ENCODE measurements at places on chromosomes 6 and 20.

DNA sequence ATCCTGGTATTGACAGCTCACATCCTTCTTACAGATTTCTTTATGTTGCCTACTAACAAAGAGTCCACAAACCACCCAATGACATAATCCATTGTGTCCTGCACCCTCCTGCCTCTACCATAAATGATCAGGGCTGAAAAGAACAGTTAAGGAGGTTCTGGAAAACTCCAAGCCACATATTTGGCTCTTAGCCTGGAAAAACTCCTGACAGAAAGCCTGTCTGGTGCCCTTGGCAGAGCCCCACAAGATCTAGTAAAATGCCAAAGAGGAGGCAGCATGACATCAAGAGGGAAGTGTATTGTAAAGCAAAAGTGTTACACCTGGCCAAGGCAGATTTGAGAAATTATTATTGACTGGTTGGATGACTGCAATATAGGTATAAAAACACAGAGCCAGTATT, 126.4 kb upstream of the VGLL2 start:
- DNase-seq = no peak

DNA sequence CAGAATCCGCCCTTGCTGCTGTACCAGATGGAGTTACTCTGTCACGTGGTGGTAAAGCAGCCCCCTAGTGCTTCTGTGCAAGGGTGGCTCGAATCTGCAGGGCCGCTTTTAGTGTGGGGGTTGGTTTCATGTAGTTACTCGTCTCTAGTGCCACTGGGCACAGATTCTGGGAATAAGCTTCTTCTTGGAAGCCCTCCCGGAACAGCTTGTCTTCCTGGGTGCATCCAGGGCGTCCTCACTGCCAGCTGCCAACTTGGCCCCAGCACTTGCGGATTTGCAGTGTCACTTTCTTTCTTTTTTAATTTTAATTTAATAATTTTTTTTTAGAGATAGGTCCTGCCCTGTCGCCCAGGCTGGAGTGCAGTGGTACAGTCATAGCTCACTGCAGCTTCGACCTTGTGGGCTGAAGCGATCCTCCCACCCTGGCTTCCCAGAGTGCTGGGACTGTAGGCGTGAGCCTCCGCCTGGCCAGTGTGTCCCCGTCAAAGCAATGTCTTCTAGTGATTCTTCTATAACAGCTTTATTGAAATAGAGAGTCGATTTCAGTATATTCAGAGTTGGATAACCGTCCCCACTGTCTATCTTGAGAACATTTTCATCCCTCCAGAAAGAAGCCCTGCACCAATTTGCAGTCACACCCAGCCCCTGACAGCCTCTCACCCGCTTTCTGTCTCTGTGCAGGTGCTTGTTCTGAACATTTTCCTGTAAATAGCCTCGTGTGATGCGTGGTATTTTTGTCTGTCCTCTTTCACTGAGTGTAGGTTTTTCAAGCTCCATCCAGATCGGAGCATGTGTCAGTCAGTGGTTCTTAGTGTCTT, 25.9 kb downstream of the PYGB start:
- DNase-seq = peak; percentile 23

GRCh38 chr6:132713352-132714134, at the start of gene VNN1:
TSS of gene VNN1 (minus strand) at chr6:132714055. CDS start at chr6:132714035, 20 bp downstream.
- DNase-seq = no peak

DNA sequence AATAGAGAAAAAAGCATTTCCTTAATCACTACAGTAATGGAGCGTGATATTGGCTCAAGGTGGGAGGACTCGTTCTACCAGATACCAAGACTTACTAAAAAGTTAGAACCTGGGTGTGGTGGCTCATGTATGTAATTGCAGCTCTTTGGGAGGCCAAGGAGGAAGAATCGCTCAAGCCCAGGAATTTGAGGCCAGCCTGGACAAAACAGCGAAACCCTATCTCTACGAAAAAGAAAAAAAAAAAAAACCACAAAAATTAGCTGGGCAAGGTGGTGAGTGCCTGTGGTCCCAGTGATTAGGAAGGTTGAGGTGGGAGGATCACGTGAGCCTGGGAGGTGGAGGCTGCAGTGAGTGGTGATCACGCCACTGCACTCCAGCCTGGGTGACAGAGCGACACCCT, 24.0 kb upstream of the ATRN start:
- DNase-seq = no peak

GRCh38 chr20:21510414-21511384, 3.2 kb downstream of the NKX2-2 start:
- peak; percentile 79 for DNase-seq

GRCh38 chr6:108778421-108779186, 69.6 kb upstream of the ARMC2 start:
- DNase-seq = peak; percentile 52

- no peak for DNase-seq
These were observed 13.4 kb downstream of the PHIP start for GRCh38 chr6:79064635-79065034.

GRCh38 chr6:6752129-6752528, 163.6 kb downstream of the LY86 start:
- DNase-seq = no peak

GRCh38 chr20:4959592-4959991, 41.7 kb downstream of the SLC23A2 start:
- no peak for DNase-seq

- no peak for DNase-seq
These were observed 533.6 kb downstream of the RNF144B start for GRCh38 chr6:18920701-18921100.

GRCh38 chr6:39403304-39403703, 80.8 kb upstream of the KCNK16 start:
- no peak for DNase-seq

DNA sequence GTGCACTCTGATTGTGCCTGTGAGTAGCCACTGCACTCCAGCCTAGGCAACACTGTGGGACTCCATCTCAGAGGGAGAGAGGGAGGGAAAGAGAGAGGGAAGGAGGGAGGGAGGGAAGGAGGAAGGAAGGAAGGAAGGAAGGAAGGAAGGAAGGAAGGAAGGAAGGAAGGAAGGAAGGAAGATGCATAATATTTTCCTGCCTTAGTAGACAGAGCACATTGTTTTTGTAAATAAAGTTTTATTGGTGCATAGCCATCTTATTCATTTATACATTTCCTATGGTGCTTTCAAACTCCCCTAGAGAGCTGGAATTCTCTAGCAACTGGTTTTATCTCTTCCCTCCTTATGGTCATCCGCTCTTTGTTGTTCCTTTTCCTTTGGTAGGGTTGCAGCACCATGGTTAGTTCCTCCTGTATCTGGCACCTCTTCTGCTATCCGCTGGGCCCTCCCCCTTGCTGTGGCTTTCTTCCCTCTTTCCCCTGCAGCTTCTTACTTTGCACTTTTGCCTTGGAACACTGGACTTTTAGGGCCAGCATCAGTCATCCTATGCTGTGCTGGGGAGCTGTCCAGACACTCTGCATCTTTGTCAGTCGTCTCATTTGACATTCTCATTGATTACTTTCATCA, 20.2 kb downstream of the GPR6 start:
- DNase-seq = no peak

DNA sequence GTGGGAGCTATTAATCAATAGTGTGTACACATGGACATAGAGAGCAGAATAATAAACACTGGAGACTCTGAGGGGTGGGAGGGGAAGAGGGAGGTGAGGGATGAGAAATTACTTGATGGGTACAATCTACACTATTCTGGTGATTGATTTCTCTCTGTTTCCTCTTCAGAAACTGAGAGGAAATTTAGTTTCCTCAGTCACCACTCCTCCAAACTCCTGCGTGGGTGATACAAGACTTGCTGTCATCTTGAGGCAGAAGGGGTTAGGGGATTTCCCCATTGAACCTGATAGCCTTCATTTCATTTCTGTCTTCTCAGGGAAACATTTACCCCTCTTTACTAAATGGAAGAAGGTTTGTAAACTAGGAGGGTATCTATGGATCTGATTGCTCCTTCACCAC, 84.3 kb upstream of the ESR1 start:
- no peak for DNase-seq

GRCh38 chr6:151352410-151353396, 38.7 kb downstream of the ZBTB2 start:
- DNase-seq = no peak

DNA sequence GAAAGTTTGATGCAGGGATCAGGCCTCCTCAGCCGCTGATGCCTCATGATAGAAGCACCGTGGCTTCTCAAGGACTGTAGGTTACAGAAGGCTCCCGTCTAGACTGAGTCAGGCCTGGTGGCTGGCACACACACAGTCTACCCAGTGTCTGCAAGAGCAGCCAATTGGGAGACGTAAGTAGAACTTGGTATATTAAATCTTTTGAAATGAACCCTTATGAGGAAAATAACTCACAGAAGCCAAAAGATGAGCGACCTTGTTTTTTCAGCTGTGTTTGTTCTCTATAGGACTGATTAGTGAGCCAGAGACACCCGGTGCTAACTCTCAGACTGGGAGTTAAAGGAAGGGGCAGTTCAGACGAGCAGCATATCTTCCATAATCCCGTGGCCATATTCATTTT, 5.9 kb upstream of the PDE10A start:
- DNase-seq = no peak

DNA sequence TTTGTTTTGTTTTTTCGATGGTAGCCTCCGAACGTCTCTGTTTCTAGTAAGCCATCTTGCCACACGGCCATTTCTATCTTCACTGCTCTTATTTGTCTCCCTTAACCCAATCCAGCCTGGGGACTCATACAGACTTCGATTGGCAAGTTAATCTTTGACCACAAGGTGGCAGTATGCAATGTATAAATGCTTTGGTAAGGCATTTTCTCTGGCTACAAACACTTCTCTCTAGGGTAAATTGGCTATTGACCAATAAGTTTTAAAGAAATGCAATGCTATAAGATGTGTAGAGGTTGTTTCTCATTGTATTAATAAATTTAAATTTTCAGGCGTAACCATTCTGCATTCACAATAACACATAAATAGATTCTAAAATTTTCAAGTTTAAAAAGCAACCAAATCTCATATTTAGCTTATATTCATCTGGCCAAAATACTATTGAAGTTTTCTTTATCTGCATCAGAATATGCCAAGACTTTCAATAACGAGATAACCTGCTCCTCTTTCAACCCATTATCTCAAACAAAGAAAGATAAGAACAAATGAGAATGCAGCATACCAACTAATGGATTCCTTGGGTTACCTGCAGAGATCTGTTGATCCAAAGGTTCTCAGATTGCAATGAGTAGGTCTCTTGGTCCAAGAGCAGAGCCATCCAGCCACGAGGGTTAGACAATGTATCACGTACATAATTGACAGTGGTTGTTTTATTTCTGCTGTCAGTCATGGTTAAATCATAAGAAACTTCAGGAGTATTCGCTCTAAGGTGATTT, 231.9 kb downstream of the PKHD1 start:
- DNase-seq = peak; percentile 56

GRCh38 chr6:36985417-36985807, 584 bp downstream of the MTCH1 start:
- DNase-seq = no peak

- no peak for DNase-seq
These were observed 166.5 kb downstream of the TSHZ2 start for GRCh38 chr20:53138454-53139262.

DNA sequence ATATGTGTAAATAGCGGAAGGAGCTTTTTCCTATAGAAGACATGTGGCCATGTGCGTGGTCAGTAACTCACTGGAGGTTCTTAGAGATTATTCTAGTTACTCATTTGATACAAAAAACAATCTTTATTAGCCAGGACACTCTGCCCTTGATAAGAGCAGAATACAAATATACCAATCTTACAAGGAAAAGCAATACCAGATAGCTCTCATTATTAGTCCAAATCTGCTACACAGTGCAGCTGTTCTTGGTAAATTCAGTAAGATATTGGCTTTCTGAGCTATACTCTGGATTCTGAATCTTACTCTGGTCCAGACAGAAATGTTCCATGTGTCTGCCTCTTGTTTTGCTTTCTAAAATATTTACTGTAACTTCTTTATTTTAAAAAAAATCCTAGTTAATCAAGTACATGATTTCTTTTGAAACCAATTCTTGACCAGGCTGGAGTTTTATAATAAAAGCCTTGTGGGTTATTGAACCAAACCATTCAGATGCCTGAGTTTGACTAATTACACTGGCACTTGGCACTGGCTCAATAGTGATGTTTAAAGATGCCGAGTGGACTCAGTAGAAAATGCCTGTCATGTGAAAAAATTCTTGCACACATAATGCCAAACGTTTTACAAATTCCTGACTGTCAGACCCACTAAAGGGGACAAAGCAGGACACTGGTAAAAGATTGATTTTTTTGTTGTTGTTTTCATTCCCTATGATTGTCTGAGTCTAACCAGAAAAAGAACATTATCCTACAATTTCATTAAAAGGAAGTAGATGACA, 242.8 kb upstream of the TCF21 start:
- no peak for DNase-seq

GRCh38 chr6:168736039-168736438, 295.1 kb downstream of the SMOC2 start:
- DNase-seq = no peak

DNA sequence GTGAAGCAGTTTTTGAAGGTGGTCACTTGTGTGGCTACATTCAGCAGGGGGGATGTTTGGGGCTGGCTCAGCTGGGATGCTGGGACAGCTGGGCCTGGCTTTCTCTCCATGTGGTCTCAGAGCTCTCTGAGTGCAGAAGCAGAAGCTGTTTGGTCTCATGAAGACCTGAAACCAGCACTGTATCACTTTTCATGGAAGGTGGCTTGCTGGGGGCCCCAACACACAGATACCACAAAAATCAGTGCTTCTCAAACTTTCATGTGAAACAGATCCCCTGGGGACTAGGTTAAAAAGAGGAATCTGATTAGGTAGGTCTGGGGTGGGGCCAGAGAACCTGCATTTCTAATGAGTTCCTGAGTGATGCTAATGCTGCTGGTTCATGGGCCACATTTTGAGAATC, 347.3 kb downstream of the DHX35 start:
- no peak for DNase-seq

DNA sequence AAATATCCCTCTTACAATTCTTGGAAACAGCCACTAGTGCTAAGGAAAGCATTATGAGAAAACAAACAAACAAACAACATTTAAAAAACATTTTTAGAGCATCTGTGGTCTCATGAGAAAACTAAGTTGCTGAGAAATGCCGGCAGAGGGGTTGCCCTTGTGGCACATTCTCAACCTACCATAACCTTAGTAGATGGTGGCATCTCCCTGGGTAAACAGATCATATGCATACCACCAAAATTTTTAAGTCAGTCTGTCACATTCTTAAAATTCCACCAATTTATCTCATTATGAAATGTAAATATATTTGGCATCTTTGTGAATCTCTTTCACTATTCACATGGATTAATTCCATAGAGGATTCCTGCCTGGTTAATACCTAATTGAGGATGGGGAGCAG, 575.7 kb upstream of the MARCKS start:
- DNase-seq = no peak

- peak; percentile 58 for DNase-seq
These were observed 6.2 kb downstream of the LINC00237 start for GRCh38 chr20:21099751-21100577.

- no peak for DNase-seq
These were observed 413.3 kb downstream of the ESR1 start for GRCh38 chr6:152220786-152221185.

GRCh38 chr6:142874676-142875075, 70.3 kb downstream of the HIVEP2 start:
- DNase-seq = no peak

- DNase-seq = peak; percentile 32
These were observed 99.7 kb downstream of the TULP4 start for GRCh38 chr6:158411998-158412397.

- DNase-seq = peak; percentile 81
These were observed 2.3 kb downstream of the CCND3 start for GRCh38 chr6:41939176-41939847.

All from H7 (cell line).